Skin of body (tissue), 3 donors: ENCODE measurements at places on chromosomes 5 and 9. TPM values are rescaled to one million over a fixed set of nuclear protein-coding genes. Genes with fewer than 3 reads are reported as not detected.

DNA sequence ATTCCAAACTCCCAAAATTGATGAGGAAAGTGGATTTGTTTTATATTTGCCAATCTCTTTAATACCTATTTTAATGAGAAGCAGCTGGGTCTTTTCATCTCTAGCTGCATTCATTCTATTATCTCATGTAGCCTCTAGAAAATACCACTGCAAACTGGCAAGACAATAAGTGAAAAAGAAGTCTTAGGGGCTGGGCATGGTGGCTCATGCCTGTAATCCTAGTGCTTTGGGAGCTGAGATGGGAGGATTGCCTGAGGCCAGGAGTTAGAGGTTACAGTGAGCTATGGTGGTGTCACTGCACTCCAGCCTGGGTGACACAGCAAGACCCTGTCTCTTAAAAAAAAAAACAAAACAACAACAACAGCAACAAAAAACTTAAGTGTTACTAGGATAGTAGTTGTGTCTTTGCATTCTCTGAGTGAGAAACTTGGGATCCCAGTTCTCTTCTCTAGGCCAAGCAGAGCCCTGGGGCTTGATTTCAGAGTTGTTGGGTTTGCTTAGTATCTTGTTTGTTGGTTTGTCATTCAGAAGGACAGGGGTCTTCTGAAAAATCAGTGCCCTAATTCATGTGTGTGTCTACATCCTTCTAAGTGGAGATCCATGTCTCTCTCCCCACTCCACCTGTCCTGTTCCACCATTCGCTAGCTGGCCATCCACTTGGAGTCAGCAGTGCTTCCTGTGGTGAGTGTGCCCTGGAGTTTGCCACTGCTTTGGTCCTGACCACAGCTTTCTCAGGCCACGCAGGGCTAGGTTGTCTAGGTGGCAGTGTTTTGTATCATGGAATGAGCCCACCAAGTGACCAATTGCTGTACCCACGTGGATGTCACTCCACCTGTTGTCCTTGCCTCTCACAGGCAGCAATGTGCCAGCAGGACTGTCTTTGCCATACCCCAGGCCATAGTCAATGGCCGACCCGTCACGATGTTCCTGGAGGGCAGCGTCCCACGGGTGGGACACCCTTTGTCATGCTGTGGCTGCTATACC, 19.5 kb downstream of the MARCHF6 start:
- no peak for DNase-seq

DNA sequence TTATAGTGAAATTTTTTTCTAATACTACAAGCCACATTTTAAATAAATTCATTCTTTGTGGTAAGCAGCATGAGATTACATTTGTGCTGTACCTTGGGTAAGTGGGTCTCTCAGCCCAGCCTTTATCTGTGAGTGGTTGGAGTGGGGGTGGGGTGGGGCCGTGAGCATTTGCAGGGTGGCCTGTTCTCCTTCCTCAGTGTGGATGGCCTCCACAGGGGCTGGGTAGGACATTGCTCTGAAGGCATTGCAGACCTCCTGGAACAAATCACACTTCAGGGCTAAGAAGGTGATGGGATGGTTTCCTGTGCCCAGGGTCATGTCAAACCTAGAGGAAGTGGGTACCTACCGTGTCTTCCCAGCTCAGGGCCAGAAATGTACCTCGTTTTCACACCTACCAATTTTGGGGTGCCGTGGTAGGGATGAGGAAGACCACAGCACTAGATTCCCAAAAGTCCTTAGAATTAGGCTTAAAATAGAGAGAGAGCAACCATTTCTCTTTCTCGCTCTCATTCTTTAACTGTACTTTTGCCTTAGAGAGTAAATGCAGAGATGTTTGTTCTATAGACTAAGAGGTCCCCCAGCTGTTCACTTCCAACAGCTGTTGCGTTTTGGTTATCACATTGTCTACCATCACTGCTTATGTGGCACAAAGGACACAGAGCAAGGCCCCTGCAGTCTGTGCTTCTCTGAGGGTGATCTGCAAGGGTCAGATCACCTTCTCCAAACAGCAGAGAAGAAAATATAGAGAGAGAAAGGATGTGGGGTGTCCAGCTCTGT, 83.4 kb upstream of the CTSL start:
- peak; percentile 1 for DNase-seq

DNA sequence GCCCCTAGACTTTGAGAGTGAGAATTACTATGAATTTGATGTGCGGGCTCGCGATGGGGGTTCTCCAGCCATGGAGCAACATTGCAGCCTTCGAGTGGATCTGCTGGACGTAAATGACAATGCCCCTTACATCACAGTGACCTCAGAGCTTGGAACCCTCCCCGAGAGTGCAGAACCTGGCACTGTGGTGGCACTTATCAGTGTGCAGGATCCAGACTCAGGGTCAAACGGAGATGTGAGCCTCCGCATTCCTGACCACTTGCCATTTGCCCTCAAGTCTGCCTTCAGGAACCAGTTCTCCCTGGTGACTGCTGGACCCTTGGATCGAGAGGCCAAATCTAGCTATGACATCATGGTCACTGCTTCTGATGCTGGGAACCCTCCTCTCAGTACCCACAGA, 1.3 kb downstream of the PCDHGC4 start:
- no peak for DNase-seq

Gene CCNJL
- 3.2 TPM for total RNA-seq

Gene TLR4
- 14.2 TPM for total RNA-seq

GRCh38 chr5:130965920-130966319, 199.1 kb downstream of the HINT1 start:
- DNase-seq: no peak

Gene MYMK
- 0.89 TPM for total RNA-seq

Gene IFNA2
- total RNA-seq: not detected

Gene PCDHGA4
- total RNA-seq: 2.9 TPM

DNA sequence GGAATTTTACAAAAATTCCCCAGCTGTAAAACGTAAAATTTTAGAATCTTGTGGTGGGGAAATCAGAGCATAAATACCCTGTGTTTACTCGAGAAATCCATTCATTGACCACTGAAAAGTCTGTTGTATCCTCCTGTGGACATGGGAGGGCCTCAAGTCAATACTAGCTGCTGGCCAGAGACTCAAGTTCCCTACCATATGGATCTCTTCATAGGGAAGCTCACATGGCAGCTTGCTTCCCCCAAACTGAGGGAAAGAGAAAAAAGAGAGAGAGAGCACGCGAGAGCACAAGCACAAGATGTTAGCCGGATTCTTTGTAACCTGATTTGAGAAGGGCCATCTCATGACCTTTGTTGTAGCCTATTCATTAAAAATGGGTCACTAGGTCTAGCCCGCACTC, 591.9 kb downstream of the LRRC70 start:
- DNase-seq: no peak

DNA sequence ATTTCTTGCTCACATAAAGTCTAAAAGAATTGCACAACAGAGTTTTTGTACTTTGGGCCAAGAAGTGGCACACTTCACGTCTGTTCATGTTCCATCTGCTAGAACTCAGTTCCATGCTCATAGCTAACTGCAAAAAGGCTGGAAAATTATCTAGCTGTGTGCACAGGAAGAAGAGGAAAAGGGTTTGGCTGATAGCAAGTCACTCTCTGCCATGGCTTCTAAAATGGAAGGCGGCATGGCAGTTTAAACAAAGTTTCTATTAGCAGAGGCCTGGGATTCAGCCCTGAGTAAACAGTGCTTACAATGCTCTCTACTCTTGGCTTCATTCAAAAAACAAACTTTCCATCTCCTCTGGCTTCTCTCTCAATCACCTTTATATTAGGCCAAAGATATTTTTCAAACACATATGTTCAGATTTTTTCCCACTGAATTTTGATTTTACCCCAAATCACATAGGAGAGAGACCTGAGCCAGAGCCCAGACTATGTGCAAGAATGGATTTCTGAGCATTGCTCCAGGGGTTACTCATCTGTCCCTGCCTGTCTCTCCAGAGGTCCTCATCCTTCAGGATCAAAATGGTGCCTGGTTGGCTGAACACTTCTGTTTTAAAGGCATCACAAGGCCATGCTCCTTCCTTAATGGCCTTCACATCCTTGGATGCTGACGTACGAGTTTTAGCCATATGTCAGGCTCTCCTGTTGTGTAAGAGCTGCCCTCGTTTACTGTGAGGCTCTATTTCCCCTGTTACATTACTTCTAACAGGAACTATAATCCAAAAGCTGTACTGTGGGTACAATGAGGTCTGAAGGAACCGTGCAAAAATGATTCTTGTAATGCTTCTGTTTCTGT, 226.6 kb downstream of the SAXO1 start:
- DNase-seq: no peak

Gene CCDC192
- not detected for total RNA-seq

DNA sequence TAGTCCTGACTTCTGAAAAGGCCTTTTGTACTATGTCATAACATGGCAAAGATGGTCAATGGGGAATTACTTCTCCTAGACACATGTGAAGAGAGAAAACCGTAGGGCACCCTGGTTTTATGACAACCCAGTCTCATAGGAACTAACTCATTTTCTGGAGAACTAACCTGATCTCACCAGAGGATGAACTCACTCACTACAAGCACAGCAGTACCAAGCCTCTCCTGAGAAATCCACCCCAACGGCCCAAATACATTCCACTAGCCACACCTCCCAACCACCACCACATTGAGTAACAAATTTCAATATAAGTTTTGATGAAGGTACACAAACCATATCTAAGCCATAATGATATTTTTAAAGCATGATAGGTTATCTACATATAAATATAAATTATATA, 909.3 kb upstream of the CDH10 start:
- DNase-seq: no peak

DNA sequence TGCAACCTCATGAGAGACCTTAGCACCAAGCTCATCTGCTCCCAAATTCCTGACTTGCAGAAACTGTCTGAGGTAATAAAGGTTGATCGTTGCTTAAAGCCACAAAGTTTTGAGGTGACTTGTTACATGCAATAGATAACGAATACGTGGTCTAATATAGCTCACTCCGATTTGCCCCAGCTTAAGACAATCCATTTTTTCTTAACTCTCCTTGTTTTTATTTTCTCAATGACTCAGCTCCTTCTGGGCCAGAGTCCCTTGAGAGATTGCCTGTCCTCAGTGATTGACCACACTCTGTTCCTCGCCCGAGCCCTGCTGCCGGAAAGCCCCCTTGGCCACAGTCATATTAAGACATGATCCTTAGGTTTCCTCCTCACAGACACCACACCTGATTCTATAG, 63.7 kb upstream of the FANCC start:
- DNase-seq: no peak

Gene CHMP5
- total RNA-seq: 53.4 TPM

Gene AQP7
- 37.0 TPM for total RNA-seq

DNA sequence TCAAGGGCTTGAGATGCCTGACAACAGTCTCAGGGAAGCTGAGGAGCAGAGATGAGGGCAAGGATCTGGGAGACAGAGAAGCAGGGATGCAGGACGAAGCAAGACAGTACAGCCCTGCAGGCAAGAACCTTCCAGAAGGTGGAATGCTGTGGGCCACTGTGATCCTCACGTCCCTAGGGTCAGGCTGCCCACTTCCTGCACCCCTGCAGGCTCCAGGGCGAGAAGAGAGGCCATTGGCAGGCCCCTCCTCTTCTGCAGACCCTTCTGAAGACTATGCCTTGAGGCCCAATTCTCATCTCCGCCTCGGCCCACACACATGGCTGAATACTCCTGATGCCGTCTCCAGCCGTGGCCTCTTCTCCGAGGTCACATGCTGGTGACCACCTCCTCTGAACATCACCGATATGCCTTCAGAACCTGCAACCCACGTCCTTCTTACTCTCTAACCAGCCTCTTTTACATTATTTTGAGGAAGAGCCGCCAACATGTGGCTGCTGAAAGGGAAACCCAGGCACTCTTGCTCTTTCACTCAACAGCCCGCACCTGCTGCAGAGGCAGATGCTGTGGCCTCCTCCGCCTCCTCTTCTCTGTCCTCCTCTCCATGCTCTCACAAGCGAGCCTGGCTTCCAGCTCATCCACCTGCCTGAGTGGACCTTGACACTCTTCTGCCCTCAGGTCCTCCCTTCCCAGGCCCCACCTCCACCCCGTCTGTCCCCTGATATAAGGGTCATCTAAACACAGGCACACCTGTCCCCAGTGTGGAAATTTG, 181.5 kb downstream of the IRX2 start:
- no peak for DNase-seq

GRCh38 chr9:119284118-119284517, 85.1 kb downstream of the BRINP1 start:
- no peak for DNase-seq

DNA sequence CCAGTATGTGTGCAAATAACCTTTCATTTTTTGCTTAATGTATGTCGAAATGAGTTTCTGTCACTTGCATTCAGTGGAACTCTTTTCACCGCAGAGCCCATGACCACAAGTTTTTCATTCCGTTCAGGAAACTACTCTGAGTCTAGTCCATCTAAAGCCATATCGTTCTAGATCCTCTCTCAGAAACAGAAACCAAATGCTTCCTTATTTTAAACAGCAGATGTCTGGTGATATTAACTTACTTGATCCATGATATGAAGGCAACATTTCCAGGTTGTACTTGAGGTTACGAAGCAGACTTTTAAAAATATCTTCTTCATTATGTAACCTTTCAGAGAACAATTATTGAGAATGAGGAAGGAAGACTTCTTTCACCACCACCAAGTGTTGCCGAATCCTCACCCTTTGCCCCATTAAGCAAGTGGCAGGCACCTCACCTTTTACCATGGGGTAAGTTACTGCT, 72.4 kb upstream of the GNAQ start:
- no peak for DNase-seq

- DNase-seq: no peak
These were observed 409.2 kb downstream of the CETN3 start for GRCh38 chr5:90000351-90000750.

GRCh38 chr5:60208716-60209115, 315.2 kb upstream of the PDE4D start:
- DNase-seq: no peak

- DNase-seq: no peak
These were observed 453.5 kb downstream of the CAAP1 start for GRCh38 chr9:26439061-26439624.

GRCh38 chr9:137673886-137674285, 55.1 kb downstream of the EHMT1 start:
- no peak for DNase-seq

- no peak for DNase-seq
These were observed 8.6 kb downstream of the NINJ1 start for GRCh38 chr9:93125331-93125894.

- DNase-seq: no peak
These were observed 211.6 kb downstream of the DTWD2 start for GRCh38 chr5:118776755-118777154.

- DNase-seq: no peak
These were observed 372.3 kb upstream of the CDH18 start for GRCh38 chr5:20360263-20360662.

- DNase-seq: no peak
These were observed 19.0 kb upstream of the SPINK4 start for GRCh38 chr9:33220681-33221567.

GRCh38 chr5:117504305-117504704, 929.7 kb upstream of the SEMA6A start:
- DNase-seq: peak; percentile 77

- no peak for DNase-seq
These were observed 9.1 kb downstream of the TGFBR1 start for GRCh38 chr9:99114049-99114440.

- DNase-seq: no peak
These were observed 20.1 kb upstream of the MARCHF6 start for GRCh38 chr5:10333154-10334006.
